Pancreas (tissue), 10 donors: ENCODE measurements at places on chromosomes 7 and 10. TPM values are rescaled to one million over a fixed set of nuclear protein-coding genes. Genes with fewer than 3 reads are reported as not detected.

DNA sequence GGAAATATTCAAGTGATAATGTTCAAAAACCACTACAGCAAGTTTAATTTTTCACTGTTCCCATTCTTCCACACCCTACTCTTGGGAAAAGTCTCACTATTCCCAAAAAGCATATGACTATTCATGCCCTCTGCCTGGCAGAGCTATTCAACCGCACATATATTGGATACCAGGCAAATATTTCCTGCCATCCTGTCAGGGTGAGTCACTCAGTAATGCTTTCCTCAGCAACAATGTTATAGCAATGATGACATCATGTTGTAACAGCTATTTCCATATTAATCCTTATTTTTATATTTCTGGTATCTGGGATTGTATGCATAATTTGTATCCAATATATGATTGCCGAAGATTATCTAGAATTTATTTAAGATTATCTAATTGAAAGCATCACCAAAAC lies 114.0 kb upstream of the PLXDC2 start:
- DNase-seq: no peak

GRCh38 chr10:62059217-62059920 lies 157.9 kb downstream of the ARID5B start:
- DNase-seq: no peak

The CNPY4 gene
- 1.8 TPM for total RNA-seq

The ANXA7 gene
- total RNA-seq: 57.4 TPM

DNA sequence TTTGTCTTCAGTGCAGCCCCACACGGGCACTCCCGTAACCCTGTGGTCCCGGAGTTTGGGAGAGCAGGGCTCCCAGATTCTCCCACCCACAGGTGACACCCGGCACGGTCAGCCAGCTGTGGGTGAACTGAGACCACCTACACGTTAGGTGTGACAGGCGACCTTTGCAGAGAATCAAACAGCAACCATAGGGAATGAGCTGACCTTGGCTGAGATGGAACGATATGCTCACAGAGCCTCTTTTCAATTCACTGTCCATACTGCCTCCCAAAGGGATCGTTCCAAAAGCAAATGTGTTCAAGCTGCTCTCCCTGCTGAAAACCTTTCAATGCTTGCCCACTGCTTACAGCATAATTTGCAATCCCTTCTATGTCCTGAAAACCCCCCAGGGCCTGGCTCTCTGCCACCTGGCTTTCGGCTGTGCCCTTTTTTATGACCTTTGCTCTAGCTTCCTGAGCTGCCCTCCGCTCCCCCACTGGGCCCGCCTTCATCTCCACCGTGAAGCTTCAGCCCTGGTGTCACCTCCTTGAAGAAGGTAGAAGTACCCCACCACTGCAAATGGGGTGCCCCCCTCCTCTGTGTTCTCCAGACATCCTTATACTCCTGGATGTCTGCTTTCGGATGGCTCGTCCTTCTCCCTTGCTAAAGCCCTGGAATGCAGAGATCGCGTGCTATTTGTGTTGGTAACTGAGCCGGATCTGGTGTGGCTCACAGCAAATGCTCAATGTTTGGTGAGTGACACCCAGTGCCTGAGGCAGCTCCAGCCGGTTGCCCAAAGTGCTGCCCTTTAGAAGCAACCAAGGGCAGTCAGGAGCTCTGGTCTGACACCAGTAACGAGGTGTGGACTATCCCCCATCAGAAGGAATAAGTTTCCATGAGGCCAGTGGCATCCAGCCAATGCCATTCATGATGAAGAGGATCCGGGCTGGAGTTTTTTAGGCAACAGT lies 90.4 kb downstream of the KIAA1549 start:
- DNase-seq: peak; percentile 17

The NOLC1 gene
- 27.6 TPM for total RNA-seq

GRCh38 chr7:84202855-84203254 lies 8.3 kb upstream of the SEMA3A start:
- DNase-seq: no peak

- peak; percentile 15 for DNase-seq
These were observed 151.0 kb downstream of the CHCHD3 start for GRCh38 chr7:132930881-132931280.
